Caco-2 (cell line): ENCODE measurements at places on chromosomes 2 and 18. TPM values are rescaled to one million over a fixed set of nuclear protein-coding genes. Genes with fewer than 3 reads are reported as not detected.

- no peak for DNase-seq
These were observed 50.0 kb downstream of the KCNE4 start for GRCh38 chr2:223102040-223102400.

- DNase-seq, result peak; percentile 83
These were observed 42.9 kb upstream of the TUBA3E start for GRCh38 chr2:130241041-130241707.

GRCh38 chr2:37466533-37467222 lies 122.2 kb downstream of the QPCT start:
- no peak for DNase-seq

GRCh38 chr2:109131777-109132176 lies 2.8 kb downstream of the SH3RF3 start:
- no peak for DNase-seq

DNA sequence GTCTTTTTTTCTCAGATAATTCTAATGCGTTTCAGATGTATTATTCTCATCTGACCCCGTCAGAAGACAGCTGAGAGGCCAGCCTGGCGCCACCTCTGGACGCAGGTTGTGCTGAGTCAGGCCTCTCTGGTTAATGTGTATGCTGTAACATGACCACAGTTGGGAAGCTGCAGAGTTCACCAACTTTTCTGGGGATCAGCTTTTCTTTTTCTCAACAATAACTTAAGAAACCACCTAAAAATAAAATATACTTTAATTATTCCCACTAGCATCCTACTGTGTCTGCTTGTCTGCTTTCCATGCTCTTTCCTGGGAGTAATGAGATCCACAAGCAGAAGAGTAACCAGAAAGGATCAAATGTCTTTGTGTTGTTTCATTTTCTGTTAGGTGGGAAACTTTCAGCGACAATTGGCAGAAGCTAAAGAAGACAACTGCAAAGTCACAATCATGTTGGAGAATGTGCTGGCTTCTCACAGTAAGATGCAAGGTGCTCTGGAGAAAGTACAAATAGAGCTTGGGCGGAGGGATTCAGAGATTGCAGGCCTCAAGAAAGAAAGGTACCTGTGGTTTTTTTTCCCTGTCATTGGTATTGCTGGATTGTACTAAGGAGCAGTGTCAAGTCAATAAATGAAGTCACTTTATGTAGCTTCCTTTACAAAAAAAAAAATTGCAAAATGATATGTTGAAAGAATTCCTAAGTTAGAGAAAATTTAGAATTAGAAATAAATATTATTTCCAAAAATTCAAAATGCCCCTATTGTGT lies 79.8 kb downstream of the CCDC150 start:
- DNase-seq, result peak; percentile 36

GRCh38 chr2:8577573-8577972 lies 104.3 kb upstream of the ID2 start:
- DNase-seq, result no peak

DNA sequence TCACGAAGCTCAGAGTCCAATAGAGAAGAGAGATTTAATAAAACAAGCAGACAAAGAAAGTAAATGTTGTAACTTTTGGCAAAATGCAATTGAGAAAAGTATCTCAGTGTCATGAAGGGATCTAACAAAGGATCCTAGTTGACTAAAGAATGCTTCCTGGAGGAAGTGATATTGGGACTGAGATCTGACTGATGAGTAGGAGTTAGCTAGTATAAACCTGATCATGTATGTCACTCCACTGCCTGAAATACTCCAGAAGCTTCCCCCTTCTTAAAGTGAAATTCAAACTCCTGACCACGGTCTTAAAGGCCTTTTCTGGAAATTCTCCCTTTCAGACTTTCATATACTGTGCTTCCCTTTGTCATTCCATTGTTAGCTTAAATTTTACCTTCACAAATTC lies 1102.4 kb upstream of the ZEB2 start:
- no peak for DNase-seq

GRCh38 chr2:235966396-235966795 lies 201.8 kb downstream of the GBX2 start:
- no peak for DNase-seq

DNA sequence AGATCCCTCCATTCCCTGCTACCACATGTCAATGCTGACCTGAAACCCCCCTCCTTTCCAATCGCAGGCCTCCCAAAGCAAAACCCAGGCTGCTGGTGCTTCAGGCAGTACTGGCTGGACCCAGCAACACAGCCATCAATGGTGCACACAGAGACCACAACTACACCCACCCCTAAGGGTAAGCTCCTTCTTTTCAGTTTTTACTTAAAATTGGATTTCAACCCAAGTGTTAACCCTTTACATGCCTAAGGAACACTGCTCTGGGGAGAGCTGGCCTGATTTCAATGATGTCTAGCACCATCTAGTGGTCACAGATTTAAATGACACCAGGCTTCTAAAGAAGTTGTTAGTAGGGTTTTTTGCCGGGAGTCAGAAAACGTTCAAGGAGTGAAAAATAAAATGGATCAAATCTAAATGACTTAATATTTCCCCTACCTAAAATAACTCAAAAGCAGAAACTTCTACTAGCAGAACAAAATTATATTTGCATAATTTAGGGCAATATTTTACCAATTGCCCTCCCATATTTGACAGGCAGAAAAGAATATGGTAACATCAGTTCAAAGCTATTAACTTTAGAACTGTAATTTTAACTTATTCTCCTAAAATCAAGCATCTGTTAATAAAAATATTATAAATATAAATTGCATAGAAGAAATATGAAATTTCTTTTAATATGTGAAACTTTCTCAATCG lies 24.6 kb downstream of the FECH start:
- peak; percentile 29 for DNase-seq

GRCh38 chr2:241913703-241914102 lies 44.2 kb downstream of the RTP5 start:
- DNase-seq, result no peak

GRCh38 chr2:228986961-228987360 lies 284.1 kb downstream of the PID1 start:
- no peak for DNase-seq

DNA sequence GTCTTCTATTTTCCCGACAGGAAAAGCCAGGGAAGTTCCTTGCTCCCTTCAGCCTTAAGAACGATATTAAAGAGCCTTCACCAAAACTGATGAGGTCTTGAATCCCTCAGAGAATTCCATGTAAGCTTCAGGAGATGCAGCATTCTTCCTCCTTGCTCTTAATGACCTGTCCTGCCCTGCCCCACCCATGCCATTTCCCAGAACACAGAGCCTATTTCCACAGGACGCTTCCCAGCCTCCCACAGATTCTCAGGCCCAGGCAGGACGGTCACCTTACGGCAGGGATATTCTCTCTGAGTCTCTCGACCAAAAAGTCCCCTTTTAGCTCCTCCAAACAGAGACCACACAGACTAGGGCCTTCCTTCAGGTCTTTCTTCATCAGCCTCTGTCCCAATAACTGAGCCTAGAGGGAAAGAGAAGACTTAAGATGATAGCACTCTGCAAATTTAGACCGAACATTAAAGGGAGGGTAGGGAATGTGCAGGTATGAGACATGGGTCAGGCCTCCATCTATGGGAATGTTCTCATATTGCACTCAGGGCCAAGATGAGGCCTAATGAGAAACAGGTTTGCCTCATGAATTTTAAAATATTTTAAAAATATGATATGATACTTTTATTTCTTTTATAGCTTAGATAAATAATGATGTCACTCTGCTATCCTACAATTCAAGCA lies 62.1 kb downstream of the COBLL1 start:
- no peak for DNase-seq

GRCh38 chr2:31381601-31382000 lies 32.9 kb downstream of the XDH start:
- DNase-seq, result no peak

- DNase-seq, result no peak
These were observed 52.7 kb upstream of the PROKR1 start for GRCh38 chr2:68590702-68591101.

DNA sequence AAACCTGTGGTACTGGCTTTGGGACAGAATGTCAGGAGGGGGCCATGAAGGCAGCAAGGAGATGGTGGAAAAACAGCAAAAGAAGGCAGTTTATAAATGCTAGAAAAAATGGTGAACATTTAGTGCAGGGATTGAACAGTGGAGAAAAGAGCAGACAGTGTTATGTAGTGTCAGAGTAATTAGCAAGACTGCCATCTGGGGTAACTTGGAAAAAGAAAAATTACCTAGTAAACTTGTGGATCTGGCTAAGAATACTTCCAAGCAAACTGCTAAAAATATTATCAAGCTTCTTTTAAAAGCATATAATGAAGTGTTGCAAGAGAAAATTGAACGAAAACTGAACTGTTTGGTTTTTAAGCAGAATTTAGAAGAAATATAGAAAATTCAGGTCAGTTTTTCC lies 267.8 kb downstream of the INSIG2 start:
- DNase-seq, result no peak

GRCh38 chr18:44502790-44503189 lies 177.9 kb upstream of the SETBP1 start:
- no peak for DNase-seq

DNA sequence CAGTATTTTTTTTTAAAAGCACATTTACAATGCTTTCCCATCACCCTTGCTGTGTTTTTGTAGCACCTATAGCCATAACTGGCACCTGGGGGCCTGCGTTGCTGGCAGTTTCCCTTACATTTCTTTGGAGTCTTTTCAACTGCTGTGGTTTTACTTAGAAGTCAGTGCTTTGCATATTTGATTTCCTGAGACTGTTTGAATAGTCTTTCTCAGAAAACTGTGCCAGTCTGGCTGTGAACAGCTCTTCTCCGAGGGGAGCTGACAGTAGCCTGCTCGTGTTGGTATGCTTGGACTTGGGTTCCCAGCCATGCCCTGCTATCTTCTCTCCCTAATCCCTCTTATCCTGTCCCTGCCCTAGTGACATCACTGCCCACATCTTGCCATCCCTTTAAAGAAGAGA lies 81.5 kb downstream of the DPP4 start:
- DNase-seq, result no peak

DNA sequence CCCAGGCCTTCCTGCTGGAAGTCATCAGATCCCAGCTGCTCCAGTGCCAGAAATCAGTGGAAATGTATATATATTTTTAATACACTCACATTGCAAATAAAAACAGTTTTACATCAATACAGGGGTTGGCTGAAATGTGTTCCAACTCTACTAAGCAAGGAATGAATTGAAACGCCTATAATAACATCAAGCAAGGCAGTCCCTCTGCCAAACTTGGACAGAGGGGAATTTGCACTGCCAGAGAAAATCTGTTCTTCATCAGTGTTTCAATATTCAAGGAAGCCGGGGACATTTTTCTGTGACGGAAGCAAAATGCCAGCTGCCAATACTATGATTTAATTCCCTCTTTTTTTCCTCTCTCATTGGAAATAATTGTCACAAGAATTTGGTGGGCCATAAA lies 335.3 kb downstream of the TNS1 start:
- no peak for DNase-seq

DNA sequence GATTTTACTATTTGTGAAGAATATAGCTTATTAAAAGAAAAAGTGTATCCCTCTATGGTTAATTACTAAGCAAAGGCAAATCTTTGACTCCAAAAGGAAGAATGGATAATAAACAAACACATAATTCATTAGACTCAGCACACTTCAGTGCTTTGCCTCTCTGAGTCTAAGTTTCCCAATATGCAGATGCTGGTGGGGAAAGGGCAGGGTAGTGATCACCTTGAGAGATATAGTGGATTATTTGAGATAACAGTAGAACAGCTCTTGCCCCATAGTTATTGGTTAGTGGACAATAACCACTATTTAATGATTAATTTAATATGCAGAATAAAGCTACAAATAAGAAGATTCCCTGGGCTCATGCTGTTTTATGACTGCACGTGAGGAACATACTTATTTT lies 98.2 kb upstream of the SLC8A1 start:
- no peak for DNase-seq

- no peak for DNase-seq
These were observed 7.6 kb upstream of the CACNB4 start for GRCh38 chr2:152106464-152106863.

DNA sequence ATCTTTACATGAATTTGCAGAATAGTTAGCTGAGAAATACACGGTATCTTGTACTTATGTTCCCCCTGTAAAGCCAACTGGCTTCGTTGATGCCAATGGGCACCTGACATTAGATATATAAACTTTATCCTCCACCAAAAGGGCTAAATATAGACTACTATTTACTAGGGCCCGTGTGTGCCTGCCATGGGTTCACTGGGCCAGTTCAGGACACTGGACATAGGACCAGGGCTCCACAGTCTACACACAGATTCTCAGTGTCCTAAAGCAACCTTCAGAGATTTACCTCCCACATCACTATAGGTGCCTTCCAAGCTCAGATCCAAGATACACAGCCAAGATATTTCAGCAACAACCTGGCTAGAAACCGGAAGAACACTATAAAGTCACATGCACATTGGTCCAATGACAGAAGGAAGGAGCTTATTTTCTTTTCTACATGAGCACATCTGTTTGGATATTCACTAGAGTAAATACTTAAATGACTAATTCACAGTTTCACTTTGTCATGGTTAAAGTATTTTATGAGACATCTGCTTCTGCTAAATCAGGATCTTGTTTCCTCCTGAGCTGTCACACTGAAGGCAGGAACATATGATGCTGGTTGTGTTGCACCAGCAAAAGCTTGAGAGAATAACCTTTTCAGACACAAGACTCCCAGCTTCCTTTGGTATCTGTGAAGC lies 95.1 kb downstream of the MYO5B start:
- no peak for DNase-seq

DNA sequence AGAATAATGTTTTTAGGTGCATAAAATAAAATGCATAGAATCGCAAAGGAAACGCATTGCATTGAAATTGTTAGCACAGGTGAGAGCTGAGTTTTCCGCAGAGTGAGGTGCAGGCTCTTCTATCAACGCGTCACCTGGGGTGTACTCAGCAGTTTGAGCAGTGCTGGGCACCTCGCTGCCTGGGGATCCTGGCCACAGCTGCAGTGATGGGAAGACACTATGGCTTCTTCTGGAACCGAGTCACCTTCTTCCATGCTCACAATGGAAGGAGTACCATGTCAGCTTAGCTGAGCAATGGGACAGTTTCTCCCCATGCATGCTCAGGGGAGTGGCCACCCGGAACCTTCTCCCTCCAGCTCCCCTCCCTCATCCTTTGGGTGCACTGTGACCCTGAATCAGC lies 95.4 kb upstream of the OTOS start:
- no peak for DNase-seq

- no peak for DNase-seq
These were observed 128.6 kb upstream of the EPC2 start for GRCh38 chr2:148515976-148516375.

GRCh38 chr2:214810671-214811070 lies 1.2 kb upstream of the BARD1 start:
- DNase-seq, result peak; percentile 8

KATNAL2 gene
- not detected in 2 replicates for total RNA-seq

CAPN14 gene
- 0.21 and 0.23 TPM in 2 replicates for total RNA-seq

IL1A gene
- not detected in 2 replicates for total RNA-seq

GPR39 gene
- total RNA-seq, result 26.8 and 28.7 TPM in 2 replicates

ITGA6 gene
- 27.8 and 33.0 TPM in 2 replicates for total RNA-seq

CYS1 gene
- total RNA-seq, result 0.91 and 1.4 TPM in 2 replicates

CYTIP gene
- total RNA-seq, result 0.26 and 1.1 TPM in 2 replicates

ATP8B1 gene
- 31.6 and 32.0 TPM in 2 replicates for total RNA-seq

UPP2 gene
- not detected in 2 replicates for total RNA-seq

LRRTM4 gene
- 0.21 and 0.32 TPM in 2 replicates for total RNA-seq

SCTR gene
- not detected in 2 replicates for total RNA-seq

DLGAP1 gene
- total RNA-seq, result 0.07 TPM in 1 of 2 replicates, not detected in the other

NPPC gene
- not detected in 2 replicates for total RNA-seq
